ENCODE measurements at places on chromosomes 4 and X.

- no peak for DNase-seq
- no peak overlapping the region for H3K4me3 ChIP-seq
- H3K4me1 ChIP-seq: no peaks in the 10 kb centered on the region
These were observed 66.7 kb upstream of the NDUFC1 start for GRCh38 chr4:139368998-139369397.

DNA sequence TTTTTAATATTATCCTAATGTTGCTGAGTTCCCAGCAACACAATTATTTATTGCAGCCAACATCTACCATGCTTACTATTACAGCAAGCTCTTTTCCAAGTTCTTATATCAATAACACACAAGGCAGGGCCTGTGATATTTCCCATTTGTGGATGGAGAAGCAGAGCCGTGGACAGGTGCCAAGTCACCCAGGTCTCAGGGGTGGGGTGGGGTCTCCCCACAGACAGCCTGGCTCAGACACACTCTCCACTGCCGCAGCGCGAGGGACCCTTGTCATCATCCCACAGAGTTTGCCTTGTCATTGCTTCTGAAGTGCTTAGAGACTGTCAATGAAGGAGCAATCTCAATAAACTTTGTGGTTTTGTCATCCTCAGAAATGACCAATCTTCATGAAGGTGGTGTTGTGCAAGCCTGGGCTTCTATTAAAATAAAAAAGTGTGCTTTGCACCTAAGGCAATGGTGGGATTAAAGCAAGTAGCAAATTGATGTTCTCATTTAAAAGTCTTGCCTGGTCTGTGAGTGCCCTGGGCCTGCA lies 76.1 kb downstream of the SORBS2 start:
- H3K4me1 ChIP-seq: no peaks in the 10 kb centered on the region
- no peak for DNase-seq
- no peaks in the 10 kb centered on the region for H3K36me3 ChIP-seq
- no peak overlapping the region for H3K4me3 ChIP-seq
- H3K27me3 ChIP-seq: peaks cover 39% of the 10 kb centered on the region

DNA sequence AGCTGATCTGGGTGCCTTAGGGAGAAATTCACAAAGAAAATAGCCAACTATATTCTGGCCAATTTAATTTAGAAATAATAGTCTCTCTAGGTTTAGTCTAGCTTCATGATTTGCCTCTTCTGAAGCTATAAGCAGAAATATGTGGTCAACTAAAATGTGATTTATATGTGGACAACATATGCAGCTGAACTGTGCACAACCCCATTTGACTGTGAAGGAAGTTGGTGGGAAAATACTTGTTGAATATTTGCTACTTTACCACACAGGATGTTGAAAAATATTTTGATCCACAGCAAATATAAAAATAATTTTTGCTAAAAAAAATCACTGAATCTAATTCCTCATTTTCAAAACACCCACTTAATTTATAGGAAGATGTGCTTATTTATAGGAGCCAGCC lies 15.7 kb upstream of the RNF128 start:
- no peak for DNase-seq
- H3K4me3 ChIP-seq: no peak overlapping the region
- H3K27ac ChIP-seq: no peak overlapping the region
- no peaks in the 10 kb centered on the region for H3K36me3 ChIP-seq
- H3K27me3 ChIP-seq: no peaks in the 10 kb centered on the region
- no peaks in the 10 kb centered on the region for H3K4me1 ChIP-seq

DNA sequence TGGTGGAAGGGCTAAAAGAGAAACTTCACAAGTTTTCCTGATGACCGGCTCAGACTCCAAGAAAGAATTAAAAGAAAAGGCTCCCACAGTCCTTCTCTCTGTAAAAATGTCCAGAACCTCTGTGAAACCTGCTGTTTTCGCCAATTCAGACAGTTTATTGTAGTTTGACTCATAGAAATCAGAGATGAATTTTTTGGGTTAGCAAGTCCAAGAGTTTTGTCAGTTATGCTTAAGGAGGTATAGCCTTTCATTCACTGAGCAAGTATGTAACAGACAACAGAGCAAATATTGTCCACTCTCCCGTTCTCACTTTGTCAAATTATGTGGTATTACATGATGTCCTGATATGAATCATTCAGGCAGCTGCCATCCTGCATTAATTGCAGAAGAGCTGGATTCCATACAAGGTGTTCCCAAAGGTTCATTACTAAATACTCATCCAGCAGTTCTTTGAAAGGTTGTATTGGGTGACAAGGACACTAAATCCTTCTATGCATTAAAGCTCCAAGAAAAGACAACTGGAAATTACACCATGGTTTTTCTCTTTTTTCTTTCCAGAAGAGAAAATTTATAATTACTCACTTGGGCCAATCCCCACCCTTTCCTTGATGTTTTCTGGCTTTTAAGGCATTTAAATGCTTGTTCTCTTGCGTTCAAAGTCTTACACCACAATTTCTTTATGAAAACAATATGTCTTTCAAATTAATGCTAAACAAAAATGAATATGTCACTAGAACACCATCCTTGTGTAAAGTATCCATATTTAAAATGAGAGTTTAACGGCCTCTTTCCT lies 30.0 kb upstream of the PLAC1 start:
- no peak overlapping the region for H3K4me3 ChIP-seq
- no peaks in the 10 kb centered on the region for H3K36me3 ChIP-seq
- no peaks in the 10 kb centered on the region for H3K27me3 ChIP-seq
- no peak overlapping the region for H3K27ac ChIP-seq
- no peak for DNase-seq

GRCh38 chrX:24294619-24295018 lies 19.2 kb downstream of the SUPT20HL2 start:
- no peaks in the 10 kb centered on the region for H3K4me1 ChIP-seq
- H3K4me3 ChIP-seq: no peak overlapping the region
- H3K27me3 ChIP-seq: peaks cover 10% of the 10 kb centered on the region
- H3K27ac ChIP-seq: no peak overlapping the region

DNA sequence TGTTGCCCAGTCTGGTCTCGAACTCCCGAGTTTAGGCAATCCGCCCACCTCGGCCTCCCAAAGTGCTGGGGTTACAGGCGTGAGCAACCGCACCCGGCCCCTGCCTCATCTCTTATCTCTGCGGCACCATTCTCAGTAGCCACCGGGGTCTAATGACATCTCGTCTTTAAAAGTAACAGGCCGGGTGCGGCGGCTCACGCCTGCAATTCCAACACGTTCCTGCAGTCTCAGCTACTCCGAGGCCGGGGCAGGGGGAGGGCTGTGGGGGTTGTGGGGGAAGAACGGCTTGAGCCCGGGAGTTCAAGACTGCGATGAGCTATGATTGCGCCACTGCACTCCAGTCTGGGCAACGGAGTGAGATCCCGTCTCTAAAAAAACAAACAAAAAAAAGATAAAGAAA lies 28.8 kb downstream of the ING2 start:
- no peak overlapping the region for H3K27ac ChIP-seq
- DNase-seq: no peak
- H3K4me3 ChIP-seq: no peak overlapping the region
- peaks cover 35% of the 10 kb centered on the region for H3K27me3 ChIP-seq
- no peaks in the 10 kb centered on the region for H3K36me3 ChIP-seq

GRCh38 chr4:173490256-173490655 lies 39.8 kb downstream of the HAND2 start:
- H3K36me3 ChIP-seq: peaks cover 2% of the 10 kb centered on the region
- no peak overlapping the region for H3K4me3 ChIP-seq
- H3K27me3 ChIP-seq: peaks cover 10% of the 10 kb centered on the region
- no peak for DNase-seq
